T-helper 17 cell (primary cell): ENCODE measurements at places on chromosomes 16 and 17. TPM values are rescaled to one million over a fixed set of nuclear protein-coding genes. Genes with fewer than 3 reads are reported as not detected.

- DNase-seq: no peak
Measured at GRCh38 chr17:30340801-30341356, 7.0 kb upstream of the TMIGD1 start.

GRCh38 chr17:29068818-29069217 lies 25.9 kb downstream of the PIPOX start:
- no peak for DNase-seq

DNA sequence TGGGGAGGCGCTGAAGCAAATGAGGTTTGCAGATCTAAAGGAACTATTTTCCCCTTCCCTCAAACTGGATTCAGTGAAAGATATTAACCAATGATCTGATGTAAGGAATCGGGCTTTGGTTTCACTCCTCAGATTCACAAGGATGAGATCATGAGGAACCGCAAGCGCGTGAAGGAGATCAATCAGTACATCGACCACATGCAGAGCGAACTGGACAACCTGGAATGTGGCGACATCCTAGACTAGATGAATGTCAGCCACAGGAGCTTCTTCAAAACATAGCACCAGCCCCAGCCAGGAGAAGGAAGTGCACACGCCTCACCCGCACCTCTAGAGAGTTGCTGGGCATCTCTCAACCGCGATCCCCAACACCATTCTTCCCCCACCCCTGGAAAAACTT lies 22.5 kb downstream of the ATPAF2 start:
- no peak for DNase-seq

DNA sequence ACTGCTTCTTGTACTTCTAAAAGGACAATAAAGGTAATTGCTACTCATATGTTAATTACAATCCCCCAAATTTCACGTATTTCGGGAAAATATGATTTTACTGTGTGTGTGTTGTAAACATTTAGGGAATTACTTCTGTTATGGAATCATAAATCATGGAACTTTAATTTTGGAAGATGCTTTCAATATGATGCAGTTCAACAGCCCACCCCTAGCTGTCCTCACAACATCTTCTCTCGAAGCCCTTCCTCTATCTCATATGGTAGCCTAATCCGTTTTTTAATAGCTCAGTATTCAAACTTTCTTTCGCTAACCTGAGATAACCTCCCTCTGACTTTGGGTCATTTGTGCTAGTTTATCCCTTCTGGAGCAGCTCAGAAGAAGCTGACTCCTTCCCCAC lies 78.4 kb downstream of the ANKFN1 start:
- no peak for DNase-seq

DNA sequence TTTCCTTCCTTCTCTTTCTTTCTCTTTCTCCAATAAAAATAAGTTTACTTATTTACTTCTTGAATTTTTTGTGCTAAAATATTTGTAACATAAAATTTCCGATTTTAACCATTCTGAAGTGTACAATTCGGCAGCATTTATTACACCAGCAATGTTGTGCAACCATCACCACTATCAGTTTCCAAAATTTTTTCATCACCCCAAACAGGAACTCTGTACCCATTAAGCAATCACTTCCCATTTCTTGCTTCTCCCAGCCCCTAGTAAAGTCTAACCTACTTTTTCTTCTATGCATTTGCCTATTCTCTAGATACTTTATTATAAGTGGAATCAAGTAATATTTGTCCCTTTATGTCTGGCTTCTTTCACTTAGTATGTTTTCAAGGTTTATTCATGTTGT lies 2.5 kb upstream of the HP start:
- no peak for DNase-seq

DNA sequence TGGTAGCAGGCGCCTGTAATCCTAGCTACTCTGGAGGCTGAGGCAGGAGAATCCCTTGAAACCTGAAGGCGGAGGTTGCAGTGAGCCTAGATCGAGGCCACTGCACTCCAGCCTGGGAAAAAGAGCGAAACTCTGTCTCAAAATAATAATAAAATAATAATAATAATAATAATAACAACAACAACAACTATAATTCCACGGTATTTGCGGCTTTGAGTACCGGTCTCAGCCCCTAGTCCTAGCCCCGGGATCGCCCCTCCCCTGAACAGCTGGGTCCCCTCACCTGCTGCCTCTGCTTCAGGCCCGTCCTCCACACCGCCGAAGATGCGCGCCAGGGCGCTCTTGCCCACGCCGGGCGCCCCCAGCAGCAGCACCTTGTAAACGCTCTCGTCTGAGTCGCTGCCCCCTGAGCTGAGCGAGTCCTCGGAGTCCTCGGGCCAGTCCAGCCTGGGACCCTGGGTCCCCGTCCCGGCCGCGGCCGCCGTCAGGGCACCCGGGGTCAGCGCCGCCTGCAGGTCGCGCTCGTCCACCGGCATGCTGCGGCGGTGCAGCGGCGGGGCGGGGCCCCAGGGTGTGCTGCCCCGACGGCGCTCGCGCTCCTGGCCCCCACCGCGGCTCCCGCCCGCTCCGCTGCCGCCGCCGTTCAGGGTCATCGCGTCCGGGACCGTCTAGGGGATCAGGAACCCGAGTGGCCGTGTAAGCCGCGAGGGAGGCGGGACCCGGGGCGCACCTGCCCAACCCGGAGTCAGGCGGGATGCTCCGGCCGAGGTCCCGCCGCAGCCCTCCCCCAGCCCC lies 611 bp downstream of the RRAD start:
- DNase-seq: peak; percentile 40

DNA sequence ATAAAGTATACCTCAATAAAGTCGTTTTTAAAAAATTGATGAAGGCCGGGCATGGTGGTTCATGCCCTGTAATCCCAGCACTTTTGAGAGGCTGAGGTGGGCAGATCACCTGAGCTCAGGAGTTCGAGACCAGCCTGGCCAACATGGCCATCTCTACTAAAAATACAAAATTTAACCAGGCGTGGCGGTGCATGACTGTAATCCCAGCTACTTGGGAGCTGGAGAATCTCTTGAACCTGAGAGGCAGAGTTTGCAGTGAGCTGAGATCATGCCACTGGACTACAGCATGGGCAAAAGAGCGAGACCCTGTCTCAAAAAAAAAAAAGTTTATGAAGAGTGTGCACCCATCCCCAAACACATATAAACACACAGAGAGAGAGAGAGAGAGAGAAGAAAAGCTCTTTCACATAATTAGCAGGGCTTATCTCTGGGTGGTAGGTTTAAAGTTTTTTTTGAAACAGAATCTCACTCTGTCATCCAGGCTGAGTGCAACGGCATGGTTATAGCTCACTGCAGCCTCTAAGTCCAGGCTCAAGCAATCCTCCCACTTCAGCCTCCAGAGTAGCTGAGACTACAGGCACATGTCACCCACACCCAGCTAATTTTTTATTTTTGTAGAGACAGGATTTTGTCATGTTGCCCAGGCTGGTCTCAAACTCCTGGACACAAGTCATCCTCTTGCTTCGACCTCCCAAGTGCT lies 3.0 kb downstream of the SREBF1 start:
- DNase-seq: no peak

- peak; percentile 80 for DNase-seq
Measured at GRCh38 chr17:34637548-34638525, 58.5 kb downstream of the TMEM132E start.

- no peak for DNase-seq
Measured at GRCh38 chr16:9836118-9836736, 346.0 kb downstream of the GRIN2A start.

GRCh38 chr16:81445966-81446906 lies 1.6 kb downstream of the CMIP start:
- DNase-seq: no peak

DNA sequence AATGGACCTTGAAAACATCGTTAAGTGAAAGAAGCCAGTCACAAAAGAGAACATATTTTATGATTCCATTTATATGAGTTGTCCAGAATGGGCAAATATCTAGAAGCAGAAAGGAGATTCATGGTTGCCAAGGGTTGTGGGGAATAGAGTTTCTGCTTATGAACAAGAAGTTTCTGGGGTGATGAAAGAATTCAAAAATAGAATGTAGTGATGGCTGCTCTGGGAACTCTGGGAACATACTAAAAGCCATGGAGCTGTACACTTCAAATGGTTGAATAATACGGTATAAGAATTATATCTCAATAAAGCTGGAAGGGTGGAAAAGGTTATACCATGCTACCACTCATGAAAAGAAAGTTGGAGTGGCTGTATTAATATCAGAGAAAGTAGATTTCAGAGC lies 18.5 kb downstream of the AKTIP start:
- no peak for DNase-seq

- DNase-seq: no peak
Measured at GRCh38 chr16:49490321-49490705, 116.7 kb downstream of the C16orf78 start.

GRCh38 chr16:72428681-72429376 lies 256.9 kb upstream of the PMFBP1 start:
- DNase-seq: no peak

DNA sequence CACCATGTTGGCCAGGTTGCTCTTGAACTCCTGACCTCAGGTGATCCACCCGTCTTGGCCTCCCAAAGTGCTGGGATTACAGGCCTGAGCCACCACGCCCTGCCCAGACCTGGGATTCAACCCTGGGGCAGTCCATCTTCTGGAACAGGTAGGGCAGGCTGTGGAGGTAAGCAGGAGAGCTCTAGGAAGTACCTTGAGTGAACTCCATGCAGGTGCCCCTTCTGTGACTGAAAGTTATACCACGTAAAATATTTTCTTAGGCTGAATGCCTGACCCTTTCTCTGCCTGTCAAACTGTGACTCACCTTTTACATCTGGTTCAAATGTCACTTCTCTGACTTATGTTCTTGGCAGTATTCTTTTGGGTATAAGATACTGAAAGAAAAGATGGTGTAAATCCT lies 86.7 kb upstream of the ELAC2 start:
- no peak for DNase-seq

DNA sequence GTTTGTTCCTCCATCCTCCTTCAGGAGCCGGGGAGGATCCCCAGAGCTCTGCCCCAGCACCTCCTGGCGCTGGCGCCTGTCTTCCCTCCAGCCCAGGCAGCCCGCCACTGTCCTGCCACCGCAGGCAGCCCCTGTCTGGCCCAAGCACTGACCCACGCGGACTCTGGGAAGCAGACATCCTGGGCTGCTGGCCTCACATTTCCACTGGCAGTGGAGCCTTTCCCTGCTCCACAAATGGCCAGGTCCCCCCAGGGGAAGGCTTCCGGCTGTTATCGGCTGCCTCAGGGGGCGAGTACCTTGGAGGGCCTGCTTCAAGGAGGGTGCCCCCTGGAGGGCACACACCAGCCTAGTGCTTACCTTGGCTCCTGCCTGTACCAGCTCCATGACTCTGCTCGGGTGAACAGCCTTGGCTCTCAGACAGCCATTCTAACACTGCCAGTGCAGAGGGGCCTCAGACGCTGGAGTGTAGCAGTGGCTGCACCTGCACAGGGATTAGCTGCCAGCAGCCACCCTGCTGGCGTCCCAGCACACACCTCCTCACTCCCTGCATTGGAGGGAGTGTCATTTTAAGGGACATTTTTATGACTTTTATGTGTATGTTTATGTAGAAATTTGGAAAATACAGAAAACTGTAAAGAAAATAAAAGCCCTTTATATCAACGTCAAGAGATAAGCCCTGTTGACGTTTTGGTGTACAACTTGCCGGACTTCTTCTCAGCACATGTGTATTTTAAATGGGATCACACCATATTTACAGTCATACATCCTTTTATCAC lies 21.0 kb downstream of the ACE start:
- no peak for DNase-seq

DNA sequence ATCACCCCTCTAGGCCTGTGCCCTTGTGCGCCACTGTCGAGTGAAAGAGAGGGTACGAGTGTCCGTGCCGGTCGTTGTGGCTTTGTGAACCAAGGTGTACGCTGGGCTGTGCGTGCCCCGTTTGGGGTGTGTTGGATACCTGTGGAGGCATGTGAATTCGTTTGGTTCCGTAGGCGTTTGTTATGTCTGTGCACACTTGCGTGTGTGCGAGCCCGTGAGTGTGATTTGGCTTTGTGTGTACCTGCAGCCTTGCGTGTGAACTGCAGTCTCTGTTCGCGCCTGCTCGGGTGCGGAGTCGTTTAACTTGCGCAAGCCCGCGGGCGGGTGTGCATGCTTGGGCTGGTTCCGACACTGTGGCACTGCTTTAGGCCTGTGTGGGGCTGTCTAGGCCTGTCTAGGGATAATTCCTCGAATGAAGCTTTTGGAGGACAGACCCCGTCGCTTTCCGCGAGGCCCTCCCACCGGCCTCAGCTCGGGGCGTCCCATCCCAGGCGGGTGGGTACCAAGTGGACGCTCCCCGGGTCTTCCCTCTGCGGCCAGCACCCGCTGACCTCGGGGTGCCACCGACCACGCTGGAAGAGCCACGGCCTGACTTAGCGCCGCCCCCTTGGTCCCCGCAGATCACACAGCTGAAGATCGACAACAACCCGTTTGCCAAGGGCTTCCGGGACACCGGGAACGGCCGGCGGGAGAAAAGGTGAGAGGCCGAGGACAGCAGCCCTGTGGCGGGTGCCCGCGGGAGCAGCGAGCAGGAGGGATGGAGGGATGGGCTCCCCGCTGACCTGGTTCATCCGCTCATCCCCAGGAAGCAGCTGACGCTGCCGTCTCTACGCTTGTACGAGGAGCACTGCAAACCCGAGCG lies 4.4 kb downstream of the TBX2 start:
- DNase-seq: no peak

DNA sequence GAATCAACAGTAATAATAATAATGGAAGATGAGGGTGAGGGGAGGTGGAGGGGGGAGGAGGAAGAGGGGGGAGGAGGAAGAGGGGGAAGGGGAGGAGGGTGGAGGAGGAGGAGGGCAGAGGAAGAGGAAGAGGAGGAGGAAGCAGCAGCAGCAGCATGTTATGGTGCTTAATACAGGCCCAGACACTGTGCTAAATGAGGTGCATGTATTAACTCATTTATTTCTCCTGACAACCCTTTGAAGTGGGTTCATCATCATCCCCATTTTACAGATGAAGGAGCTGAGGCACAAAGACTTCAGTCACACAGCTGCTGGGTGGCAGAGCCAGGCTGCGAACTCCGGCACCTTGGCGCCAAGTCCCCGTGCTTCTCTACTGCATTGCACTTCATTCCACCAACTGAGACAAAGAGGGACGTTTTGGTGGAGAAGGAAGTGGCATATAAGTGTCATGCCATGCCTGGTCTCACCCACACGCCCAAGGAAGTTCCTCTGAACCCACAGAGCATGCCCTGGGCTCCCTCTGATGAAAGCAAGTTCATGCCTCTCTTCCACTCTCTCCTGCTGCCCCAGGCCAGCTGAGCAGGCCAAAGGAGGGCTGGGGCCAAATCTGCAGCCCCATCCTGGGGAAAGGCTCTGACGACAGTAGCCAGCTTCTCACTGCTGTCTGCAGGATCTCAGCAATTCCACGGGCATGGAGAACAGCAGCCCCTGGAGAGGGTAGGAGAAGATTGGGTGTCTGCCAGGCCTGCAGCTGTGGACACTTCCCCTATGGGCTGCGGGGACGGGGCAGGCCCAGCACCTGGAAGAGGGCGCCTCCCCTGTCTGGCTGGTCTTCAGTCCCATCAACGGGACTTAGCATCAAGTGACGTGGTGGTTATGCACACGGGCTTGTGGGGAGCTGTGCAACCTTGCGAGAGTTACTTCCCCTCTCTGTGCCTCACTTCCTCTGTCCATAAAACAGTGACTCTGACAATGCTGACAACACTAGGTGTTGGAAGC lies 21.8 kb downstream of the XYLT1 start:
- DNase-seq: no peak

CDH16 gene
- not detected for total RNA-seq

UNK gene
- 33.4 TPM for total RNA-seq

EMP2 gene
- not detected for total RNA-seq

CD300A gene
- total RNA-seq: 9.6 TPM

PRSS36 gene
- 0.10 TPM for total RNA-seq

CMTM2 gene
- total RNA-seq: 0.70 TPM

BCL6B gene
- 0.17 TPM for total RNA-seq

KRT27 gene
- not detected for total RNA-seq

GAA gene
- 16.7 TPM for total RNA-seq

TLCD1 gene
- 1.4 TPM for total RNA-seq
